ENCODE measurements at places on chromosomes 12 and 14.

DNA sequence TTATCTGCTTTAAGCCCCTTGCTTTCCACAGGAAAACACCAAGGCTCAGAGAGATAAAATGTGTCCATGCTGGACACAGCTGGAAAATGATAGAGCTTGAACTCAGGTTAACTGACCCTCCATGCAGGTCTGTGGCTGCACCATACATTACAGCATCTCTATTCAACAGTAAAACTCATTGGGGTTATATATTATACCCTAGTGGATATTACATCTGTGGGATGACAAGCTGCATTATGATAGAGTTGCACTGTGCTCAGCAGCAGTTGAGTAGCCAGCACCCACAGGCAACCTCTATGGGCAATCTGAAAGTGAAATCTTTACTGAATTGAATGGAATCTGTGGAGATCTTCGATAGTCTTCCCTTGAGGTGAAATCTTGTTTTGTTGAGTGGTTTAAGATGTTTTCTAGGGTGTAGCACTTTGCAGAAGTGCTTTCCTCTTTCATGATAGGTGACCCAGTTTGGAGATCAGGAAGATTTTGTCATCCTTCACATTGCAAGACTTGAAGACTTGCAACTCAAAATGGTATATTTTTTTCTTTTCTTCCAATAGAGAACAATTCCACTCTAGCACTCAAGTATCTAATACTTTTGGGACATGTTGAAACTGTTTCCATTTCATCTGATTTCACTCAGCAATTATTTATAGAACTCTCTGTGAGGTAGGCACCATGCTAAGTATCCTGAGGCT, 389.2 kb downstream of the RAD51B start:
- DNase-seq: no peak

- DNase-seq: peak; percentile 48
These were observed 67.6 kb upstream of the CDKN3 start for GRCh38 chr14:54329082-54329695.

- DNase-seq: no peak
These were observed 319.0 kb downstream of the TMTC2 start for GRCh38 chr12:83005534-83006197.

DNA sequence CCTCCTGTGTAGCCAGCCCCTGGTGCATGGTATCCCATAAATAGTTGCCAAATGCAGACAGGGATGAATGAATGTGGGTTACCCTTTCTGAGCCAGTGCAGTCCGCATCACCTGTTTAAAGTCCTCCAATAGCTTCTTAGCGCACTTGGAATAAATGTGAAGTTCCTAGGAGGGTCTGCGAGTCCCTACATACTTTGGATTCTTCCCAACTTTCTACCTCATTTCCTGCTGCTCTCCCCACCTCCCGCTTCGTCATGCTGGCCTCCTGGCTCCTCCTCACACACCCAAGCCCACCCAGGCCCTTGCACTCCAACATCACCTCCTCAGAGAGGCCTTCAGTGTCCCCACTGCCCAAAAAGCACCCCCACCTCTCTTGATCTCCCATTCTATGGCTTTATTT, 17.7 kb downstream of the RFX4 start:
- DNase-seq: no peak

- no peak for DNase-seq
These were observed 1320.5 kb downstream of the AACS start for GRCh38 chr12:126385785-126386184.

GRCh38 chr12:3489057-3489456, 1.9 kb upstream of the PRMT8 start:
- no peak for DNase-seq

DNA sequence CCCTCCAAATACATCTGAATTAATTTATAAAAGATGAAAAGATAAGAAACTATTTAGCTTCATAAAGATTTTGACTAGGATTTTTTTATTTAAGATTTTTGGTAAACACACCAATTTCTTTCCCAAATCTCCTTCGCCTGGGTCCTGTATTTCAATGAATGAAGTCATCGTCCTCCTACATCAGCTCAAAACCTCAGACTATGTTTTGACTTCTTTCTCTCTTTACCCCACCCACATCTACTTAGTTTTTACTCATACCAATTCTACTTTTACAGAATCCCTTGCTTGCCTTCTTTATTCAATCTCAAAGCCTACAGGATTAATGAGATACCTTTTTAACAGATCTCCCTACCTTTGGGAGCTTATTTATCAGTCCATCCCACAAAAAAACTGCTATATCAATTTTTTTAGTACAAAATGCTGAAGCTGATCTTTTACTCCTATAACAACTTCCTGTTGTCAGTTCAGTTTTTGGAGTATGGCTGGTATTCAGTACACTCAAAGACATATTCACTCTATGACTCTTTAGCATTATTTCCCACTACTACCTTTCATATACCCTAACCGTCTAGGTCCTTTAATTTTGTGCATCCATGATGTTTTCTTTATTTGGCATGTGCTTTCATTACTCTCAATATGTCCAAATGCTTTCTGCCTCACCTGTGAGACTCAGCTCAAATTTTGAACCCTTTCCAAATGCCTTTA, 18.7 kb upstream of the CCDC91 start:
- no peak for DNase-seq

- no peak for DNase-seq
These were observed 77.1 kb downstream of the TTLL5 start for GRCh38 chr14:75738192-75738591.

DNA sequence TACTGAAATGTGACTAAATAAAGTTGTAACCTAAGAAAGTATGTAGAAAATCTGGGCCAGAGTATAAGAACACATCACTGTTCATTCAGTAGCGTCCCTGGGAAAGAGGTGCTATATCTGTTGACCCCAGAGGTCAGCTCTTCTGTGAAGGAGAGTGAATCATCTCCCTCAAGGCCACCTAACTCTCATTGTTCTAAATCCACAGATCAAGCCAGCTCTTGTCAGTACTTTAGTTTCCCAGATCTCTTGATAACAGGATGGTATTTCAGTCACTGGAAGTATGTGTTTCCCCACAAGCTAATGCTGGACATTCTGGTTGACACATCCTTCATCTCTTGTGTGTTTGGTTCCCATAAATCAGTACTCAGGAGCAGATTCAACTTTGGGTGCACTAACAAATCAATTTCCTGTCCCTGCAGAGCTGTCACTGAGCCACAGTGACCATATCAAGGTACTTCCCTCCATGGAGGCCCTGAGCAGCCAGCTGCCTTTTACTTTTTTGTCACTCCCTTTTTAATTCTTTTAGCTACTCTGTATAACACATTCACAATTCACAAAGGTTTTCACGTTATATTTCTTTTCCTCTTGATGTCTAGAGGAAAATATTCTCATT, 7.8 kb downstream of the KRT1 start:
- DNase-seq: no peak

DNA sequence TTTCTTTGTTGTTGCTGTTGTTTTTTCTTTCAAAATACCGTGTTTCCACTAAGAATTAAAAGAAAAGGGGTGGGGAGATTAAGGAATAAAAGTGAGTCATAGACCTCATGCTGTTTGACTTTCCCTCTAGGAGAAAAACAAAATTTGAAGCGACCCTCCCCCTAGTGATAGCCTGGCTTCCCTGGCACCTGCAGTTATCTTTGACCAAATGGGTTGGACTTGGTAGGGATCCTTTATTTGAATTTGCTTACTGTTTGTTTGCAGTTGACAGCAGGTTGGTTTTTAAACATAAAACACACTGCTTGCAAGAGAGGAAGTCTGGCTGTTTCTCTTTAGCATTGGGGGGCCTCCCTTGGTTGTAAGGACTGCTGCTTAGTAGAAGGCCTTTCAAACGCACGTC, 14.0 kb downstream of the OTX2 start:
- no peak for DNase-seq

GRCh38 chr14:28630100-28630499, 136.5 kb upstream of the FOXG1 start:
- DNase-seq: no peak

DNA sequence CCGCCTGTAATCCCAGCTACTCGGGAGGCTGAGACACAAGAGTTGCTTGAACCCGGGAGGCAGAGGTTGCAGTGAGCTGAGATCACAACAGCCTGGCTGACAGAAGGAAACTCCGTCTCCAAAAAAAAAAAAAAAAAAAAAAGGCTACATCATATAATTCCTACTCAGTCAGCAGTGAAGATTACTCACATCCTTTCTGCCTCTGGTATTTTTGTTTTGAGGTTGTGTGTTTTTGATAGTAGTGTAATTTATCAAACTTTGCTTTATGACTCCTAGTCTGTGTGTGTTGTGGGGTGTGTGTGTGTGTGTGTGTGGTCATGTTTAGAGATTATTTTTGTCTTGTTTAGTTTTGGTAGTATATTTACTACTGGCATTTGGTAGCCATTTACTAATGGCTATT, 29.8 kb upstream of the DLGAP5 start:
- DNase-seq: no peak

DNA sequence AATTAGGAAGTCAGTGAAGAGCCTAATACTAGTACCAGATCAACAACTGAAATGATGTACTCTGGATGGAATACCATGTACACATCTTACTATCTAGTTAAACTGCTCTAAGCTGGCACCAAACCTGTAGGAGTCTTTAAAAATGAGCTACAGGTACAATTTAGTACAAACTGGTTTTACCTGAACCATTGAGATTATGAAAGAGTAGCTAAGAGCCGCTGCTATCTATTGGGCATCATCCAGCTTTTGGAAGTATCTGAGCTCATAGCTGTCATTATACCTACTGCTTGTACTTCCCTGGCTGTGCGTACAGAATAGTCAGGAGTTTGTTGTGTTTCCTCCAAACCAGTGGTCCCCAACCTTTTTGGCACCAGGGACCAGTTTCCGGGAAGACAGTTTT, 12.4 kb downstream of the TBC1D30 start:
- no peak for DNase-seq

DNA sequence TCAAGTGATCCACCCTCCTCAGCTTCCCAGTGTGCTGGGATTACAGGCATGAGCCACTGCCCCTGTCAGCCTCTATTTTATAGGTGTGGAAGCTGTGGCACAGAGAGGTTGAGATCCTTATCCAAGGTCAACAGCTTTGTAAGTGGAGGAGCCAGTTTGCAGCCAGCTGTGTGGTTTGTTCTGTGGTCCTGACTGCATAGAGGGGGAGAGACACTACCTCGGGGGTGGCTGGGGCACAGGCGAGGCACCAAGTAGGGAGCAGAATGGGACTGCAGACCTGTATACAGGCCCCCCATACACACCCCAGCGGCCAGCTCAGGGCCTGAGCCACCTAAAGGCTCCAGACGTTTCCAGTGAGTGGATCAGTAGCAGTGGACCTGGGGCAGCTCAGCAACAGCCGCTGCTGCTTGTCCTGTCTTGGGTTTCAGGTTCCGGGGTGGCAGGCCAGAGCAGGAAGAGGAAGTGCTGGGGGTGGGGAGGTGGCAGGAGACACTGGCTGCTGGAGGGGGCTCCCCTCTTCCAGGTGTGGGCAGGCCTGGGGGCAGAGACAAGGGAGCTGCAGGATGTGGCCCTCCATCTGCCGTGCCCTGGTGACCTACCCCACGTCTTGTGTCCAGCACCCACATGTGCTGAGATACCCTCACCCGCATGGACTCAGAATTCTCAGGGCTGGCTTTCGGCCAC, 11.0 kb downstream of the ORAI1 start:
- DNase-seq: peak; percentile 84

DNA sequence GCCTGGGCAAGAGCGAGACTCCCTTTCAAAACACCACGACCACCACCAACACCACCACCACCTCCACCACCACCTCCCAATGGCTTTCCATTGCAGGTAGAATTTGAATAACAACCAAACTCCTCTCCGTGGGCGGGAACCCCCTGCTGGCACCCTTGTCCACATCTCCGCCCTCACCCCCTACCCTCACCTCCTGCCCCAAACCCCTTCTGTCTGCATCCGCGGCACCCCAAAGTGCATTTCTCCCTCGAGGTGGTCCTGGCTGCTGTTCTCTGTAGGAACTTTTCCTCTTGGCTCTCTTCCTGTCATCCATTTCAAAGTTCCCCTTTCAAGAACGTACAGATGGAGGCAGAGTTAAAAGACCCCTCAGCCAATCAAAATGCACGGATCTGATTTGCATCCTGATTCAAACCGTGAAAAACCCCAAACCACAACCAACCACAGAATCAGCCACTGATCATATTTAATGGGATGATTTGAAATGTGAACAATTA, 3.8 kb downstream of the SDSL start:
- DNase-seq: peak; percentile 45

DNA sequence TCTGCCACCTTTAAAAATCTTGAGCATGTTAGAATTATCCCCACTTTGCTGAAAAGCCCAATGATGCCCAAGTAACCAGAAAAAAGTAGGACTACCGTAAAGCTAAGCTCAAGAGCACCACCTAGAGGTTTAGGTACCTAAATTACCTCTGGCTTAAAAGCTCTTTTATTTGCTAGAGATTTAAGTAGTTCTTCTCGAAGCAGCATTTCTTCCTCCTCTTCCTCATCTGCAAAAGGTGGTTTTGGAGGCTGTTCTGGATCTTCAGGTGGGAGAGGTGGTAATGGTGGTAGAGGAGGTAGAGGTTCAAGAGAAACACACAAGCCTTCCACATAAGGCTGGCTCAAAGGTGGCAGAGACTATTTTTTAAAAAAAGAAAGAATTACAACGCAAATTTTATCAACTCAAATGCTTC, 26.9 kb downstream of the ZFC3H1 start:
- peak; percentile 73 for DNase-seq

DNA sequence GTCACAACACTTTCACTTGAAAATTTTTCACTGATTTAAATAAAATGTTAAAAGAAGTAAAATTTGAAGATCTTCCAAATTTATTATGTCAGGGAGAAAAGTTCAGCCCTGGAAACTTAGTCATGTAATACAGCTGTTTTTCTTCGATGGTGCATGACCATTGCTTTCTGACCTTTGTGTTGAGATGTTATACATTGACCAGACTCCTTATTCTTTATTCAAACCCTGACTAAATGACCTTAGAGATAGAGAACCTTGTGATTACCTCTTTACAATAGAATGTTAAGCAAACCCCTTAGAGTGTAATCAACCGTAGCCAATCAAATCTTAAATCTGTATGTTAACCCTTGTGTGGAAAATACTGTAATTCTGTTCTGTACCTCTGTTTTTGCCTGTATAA, 34.5 kb downstream of the PLCZ1 start:
- DNase-seq: no peak

- DNase-seq: peak; percentile 95
These were observed 10.6 kb downstream of the PHLDA1 start for GRCh38 chr12:76020731-76021672.

DNA sequence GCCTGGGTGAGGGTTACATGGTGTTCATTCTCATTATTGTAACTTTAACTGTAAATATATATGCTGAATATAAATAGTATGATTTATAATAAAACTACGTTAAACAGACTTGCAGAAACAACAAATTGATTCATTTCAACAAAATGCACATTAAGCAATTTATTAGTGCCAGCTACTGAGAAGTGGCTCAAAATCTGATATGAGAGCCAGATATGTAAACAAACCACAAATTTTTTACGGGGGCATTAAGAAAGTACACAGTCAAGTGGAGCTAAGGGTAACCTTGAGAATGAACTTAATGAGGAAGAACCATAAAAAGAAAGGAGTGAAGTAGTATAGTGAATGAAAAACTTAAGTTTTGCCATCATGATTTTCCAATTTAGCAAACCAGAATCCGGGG, 40.3 kb downstream of the CEP128 start:
- no peak for DNase-seq
